ENCODE measurements at places on chromosomes 3 and 15.

DNA sequence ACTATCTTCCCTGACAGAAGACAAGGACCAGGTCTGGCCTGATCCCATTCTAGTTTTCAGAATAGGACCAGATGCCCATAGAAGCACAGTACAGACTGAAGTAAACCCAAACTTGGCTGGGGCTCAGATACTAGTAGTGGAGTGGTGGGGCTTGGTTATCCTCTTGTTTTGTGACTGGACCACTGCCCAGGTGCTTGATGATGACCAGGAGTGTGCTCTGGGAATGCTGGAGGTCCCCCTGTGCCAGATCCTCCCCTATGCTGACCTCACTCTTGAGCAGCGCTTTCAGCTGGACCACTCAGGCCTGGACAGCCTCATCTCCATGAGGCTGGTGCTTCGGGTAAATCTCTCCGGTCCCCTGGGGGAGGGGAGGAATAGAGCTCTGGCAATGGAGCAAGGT is 36.3 kb downstream of the ESYT3 start:
- DNase-seq, result no peak

GRCh38 chr3:50350213-50350526 is 405 bp downstream of the NPRL2 start:
- no peak for DNase-seq

GRCh38 chr3:33099109-33099645 is 2.2 kb upstream of the GLB1 start:
- DNase-seq, result no peak

- DNase-seq, result no peak
These were observed 24.7 kb downstream of the CPN2 start for GRCh38 chr3:194326192-194326967.

GRCh38 chr3:128400671-128401070 is 66.0 kb downstream of the DNAJB8 start:
- no peak for DNase-seq

- peak; percentile 7 for DNase-seq
These were observed 29.0 kb downstream of the ANP32A start for GRCh38 chr15:68791431-68792283.

DNA sequence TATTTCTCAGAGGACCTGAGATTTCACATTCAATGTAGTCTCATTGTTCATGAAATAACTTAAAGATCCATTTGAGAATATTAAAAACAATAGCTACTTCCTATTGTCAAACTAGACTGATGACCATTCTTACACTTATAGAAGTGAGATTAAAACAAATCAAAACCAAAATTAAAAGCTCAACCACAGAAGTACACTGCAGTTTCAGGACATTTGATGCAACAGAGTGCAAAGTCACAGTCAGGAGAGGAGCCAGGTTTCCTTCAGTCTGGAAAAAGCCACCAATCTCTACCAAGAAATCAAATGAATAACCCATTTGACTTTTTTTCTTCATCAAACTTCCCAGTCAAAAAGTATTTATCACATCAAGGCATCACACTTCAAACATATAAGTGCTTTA is 5.5 kb downstream of the CCPG1 start:
- no peak for DNase-seq

DNA sequence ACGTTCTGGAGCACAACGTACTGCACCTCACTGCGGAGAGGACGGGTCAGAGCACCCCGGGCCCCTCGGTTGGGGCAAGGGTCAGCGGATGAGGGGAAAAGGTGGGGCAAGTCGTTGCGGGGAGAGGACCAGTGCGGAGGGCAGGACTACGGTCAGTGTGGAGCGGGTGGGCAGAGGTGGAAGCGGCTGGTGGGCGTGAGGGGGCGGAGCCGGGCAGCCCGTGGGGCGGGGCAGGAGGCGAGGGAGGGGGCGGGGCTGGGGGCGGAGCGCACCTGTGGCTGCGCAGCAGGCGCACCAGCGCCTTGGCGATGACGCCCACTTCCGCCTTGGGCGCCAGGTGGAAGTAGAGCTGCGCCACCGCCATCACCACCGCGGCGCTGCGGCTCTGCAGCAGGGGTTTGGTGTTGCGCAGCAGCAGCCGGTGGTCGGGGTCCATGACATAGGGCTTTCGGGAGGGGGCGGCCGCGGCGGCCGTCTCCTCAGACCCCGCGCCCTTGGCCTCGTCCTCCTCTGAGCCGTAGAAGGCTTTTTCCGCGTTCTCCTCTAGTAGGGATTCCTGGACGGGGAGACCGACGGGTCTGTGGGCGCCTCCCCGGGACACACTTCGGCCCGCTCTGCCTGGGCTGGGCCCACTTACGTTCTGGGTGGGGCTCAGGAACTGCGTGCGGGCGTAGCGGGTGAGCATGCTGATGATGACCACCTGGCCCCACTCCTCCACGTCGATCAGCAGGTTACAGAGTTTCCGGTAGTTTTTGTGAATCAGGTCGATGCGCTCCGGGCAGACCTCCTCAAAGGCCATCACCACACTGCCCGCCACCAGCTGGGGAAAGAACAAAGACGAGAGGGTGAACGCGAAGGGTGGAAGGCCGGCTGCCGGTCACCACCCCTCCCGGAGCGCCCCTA is 29.2 kb downstream of the AP3B2 start:
- DNase-seq, result peak; percentile 77

GRCh38 chr3:126752303-126753190 is 48.5 kb downstream of the CHCHD6 start:
- DNase-seq, result peak; percentile 25

- DNase-seq, result no peak
These were observed 270.5 kb downstream of the MBNL1 start for GRCh38 chr3:152539191-152539764.

DNA sequence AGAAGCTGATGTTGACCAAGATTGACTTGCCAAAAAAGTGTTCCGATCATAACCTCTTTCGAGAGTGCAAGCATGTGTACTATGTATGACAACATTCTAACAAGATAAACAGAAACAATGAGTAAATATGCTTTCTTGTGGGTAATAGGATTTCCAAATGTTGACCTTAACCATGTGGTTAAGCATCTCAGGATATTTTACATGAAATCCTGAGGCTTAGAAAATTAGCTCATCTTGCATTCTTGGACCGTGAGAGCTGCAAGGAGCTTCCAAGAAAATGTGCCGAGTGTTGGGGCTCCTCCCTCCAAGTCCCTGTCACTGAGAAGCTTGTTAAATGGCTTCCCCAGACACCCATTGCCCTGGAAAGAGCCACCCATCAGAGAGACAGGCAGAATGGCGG is 50.1 kb downstream of the C3orf20 start:
- DNase-seq, result no peak

GRCh38 chr3:62332835-62333244 is 40.5 kb downstream of the FEZF2 start:
- DNase-seq, result no peak

DNA sequence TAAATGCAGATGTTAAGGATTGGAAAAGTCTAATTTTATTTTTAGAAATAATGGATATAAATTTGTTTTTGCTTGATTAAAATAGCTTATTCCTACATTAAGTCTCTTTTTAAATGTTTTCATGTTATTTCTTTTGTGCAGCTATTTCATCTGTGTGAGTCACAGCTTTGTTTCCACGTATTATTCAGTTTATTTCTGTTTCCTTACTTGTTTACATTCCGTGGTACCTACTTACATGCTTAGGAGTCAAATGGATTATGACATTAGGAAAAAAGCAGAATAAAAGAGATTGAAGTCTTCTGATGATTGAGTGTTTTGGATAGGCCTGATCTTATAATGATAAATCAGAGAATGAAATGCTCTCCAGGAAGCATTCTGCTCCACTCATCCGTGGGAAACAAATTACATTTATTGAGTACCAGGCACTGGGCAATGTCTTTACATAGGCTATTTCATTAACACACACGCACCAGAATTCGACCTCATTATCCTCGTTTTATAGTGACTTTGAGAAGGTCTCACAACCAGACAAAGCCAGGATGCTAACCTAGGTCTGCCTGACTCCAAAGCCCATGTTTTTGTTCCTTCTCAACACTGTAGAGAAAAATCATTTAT is 38.1 kb upstream of the RASA2 start:
- no peak for DNase-seq

- no peak for DNase-seq
These were observed 935.8 kb downstream of the IGSF11 start for GRCh38 chr3:118098827-118099226.

GRCh38 chr15:90239371-90239770 is 5.4 kb downstream of the GDPGP1 start:
- DNase-seq, result no peak
